CD4-positive, alpha-beta T cell treated with Interleukin-10 for 1 hour (primary cell): ENCODE measurements at places on chromosomes 3 and 15.

- peak; percentile 14 for DNase-seq
Observed at GRCh38 chr15:64355348-64355943, 527 bp downstream of the CSNK1G1 start.

- peak; percentile 41 for DNase-seq
Observed at GRCh38 chr3:136078421-136079364, 113.2 kb downstream of the PPP2R3A start.

DNA sequence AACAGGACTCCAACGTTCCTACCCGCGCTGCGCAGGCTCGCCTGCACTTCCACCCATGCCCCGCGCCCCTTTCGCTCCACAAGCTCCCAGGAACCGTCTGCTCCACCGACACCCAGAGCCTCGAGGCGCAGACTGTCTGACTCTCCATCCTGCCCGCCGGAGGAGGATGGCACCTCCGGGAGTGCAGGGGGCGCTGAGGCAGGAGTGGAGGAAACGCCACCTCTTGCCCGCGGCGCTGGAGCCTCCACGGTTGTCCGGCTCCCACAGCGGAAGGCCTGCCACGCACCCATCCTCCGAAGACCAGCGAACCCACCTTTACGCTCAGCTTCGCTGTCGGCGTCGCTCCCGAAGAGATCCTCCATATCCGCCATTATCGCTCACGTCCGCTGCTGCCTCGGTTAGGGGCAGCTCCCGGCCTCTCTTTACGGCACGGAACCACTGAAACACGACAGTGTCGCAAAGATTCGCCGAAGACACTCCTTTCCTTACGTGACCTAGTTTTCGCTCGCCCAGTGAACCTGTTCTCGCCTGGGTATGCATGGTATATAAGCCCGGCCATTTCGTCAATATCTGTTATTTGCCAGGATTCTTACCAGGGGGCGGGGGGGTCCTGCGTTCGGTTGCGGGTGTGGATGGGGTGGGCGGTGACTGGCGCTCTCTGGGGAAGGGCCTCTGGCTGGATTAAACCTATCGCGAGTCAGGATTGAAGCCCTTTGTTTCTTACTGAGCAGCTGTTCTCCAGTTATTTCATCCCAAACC is at the start of gene LEO1:
LEO1 (minus strand) TSS at position 404 of the 759 bp plus-strand sequence; CDS start at position 371, 33 bp downstream.
- DNase-seq: peak; percentile 95

- no peak for DNase-seq
Observed at GRCh38 chr3:42216302-42216701, 49.7 kb downstream of the CCK start.

DNA sequence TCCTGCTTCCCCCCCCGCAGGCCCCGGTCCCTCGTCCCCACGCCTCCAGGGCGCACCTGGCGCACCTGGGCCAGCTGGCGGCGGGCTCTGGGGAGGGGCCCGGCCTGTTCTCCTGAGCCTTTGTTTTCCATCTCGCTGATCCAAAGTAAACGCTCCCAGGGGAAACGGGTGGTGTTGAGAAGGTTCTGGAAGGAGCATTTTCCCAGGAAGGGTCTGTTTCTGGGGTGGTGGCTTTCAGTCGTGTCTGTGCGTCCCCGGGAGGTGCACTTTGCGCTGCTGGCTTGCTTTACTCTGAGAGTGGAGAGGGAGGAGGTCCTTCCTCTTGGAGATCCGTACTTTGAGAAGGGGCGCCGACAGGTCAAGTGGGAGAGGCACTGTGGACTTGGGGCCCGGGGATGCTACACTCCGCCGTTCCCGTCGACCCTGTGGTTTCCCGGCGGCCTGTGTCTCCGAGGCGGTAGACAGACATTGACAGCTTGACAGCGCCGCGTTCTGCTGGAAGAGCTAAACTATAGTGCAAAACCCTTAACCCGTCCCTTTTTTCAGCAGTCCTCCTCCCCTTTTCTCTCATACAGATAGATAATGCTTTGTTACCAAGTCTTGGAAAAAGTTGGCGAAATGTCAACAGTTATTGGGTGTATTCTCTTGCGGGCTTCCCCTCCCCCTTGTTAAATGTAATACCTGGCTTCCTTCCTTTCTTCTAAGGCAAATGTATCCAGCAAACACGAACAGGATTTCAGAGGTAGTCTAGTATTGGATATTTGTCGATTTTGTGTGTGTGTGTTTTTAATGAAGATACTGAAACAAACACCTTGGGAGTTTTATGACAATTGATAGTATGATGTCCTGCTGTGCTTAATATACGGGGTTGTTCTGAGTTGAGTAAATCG is 6.5 kb downstream of the TPM1 start:
- DNase-seq: peak; percentile 34

- no peak for DNase-seq
Observed at GRCh38 chr15:40314723-40315276, 7.1 kb upstream of the PLCB2 start.

DNA sequence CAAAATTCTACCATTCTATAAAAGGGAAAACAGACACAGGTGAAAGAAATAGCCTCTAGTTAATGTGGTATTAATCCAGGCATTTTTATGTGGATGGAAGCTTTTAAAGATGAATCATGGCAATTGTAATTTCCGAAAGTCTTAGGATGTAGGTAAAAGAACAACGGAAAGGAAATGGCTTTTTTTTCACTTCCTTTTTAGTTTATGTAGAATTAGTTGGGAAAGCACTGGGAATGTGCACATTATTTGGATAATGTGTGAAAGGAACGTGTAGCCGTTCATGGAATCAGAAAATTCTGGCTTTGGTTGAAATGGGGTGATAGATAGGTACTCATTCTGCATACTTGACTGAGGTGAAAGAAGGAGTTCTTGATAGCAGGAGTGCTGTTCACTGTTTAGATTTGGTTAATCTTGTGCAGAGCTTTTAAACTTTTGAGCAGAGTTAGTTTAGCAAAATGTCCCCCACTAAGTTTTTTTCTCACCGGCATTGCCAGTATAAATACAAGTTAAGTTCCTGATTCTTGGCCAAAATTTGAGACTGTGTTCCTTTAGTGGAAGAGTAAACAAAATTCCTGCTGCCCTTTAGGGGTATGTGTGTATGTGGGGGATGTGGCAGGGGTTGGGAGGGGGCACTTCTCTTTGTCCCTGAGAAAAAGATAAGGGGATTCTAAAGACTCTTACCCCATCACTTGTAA is 20.2 kb upstream of the UTS2B start:
- no peak for DNase-seq

GRCh38 chr3:27688053-27688452 is 34.1 kb downstream of the EOMES start:
- DNase-seq: no peak

DNA sequence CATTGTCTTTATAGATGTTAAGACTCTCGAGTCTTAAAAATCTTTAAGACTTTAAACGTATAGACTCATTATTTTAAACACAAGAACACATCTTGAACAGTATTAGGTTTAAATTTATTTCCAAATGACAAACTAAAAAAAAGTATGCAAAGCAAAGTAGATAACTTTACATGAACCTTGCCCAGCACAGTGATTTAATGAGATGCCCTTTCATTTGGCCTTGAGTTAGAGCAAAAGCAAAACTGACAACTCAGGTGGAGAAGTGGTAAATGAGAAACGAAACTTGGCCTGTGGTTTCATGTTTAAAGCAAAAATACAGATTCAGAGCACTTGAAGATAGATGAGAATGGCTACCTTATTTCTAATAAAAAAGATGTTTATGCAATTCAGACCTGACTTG is 8.6 kb downstream of the GPR15 start:
- DNase-seq: peak; percentile 50

- no peak for DNase-seq
Observed at GRCh38 chr3:177554895-177555759, 357.8 kb upstream of the TBL1XR1 start.

DNA sequence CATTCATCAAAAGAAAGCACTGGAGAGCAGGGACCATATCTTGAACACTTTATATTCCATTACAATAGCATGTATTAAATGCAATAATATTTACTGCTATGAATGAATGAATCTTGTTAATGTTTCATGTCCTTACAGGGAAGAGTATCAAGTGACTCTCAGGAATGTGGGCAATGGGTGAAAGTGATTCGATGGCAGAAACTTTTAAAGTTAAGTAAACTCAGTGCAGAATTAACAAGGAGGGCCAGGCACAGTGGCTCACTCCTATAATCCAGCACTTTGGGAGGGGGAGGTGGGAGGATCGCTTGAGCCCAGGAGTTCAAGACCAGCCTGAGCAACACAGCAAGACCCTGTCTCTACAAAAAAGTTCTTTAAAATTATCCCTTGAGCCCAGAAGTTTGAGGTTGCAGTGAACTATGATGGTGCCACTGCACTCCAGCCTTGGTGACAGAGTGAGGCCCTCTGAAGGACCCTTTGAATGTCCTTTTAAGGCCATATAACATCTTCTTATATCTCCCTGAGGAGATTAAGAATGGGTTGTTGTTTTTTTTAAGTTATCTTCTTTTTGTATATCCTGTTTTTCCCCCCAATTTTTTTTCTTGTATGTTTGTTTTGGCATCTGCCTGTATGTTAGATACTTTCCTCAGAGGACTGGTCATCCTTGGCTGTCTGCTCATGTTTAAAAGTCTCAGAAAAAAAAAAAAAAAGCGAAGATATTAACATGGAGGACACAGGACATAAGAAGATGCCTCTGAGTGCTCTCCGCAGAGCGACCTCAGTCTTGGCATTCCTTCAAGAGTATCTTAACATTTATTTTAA is 9.6 kb upstream of the FSIP1 start:
- no peak for DNase-seq

- DNase-seq: no peak
Observed at GRCh38 chr15:66302489-66303278, 9.3 kb downstream of the DIS3L start.

DNA sequence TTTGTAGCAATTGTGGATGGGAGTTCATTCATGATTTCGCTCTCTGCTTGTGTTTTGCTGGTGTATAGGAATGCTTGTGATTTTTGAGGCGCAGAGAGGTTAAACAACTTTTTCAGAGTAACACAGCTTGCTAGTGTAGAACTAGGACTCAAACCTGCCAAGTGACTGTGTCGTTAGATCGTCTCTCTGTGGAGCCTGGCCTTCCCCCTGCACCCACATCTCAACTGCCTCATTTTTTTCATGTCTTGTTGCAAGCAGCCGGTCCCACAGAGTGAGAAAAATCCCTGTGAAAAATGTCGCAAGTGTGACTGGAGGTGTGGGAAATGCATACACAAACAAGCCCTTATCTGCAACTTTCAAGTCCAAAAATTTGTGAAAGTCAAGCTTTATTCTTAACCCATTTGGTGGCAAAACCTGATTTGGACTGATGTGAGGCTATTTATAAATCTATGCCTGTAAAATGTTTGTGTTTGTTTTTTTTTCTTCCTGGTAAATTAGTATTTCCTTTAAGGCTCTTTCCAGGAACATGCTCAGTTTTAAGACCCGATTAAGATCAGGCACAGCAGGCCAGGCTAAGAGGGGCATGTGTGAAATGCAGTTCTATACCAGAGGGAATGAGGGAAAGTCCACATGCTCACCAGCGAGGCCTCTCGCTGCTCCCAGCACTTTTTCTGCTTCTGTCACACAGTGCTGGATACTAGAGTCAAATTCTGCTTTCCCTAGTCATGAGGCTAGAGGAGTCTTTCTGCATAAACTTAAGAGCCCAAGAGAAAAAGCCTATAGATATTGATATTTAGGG is 25.8 kb downstream of the ST6GAL1 start:
- peak; percentile 16 for DNase-seq

DNA sequence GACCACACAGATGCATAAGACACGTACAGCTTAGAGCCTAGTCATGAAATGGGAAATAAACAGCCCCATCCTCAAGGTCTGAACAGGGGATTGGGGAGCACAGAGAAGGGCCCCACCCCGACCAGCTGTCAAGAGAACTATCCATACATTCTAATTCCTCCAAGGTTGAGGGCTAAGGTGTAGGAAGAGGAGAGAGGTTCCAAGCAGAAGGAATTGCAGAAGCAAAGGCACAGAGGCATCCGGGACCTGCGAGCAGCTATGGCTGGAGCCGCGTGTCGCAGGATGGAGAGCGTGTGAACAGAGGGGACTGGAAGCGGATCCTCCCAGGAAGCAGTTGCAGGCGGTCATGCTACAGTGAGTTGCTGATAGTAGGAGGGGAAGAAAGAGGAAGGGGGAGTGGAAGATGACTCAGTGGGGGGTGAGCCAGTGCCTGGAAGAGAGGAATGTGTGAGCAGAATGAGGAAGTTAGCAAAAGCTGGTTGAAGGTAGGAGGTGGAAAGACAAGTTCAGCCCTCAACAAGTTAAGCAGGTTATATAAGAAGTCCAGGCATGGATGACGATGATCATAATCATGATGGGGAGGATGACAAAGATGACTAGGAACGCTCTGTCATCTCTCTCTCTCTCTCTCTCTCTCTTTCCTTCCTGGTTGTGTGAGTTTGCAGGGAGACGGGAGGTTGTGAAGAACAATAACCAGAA is 89.7 kb downstream of the LIPC start:
- DNase-seq: no peak

GRCh38 chr15:83365370-83365938 is 81.0 kb upstream of the BNC1 start:
- DNase-seq: no peak

DNA sequence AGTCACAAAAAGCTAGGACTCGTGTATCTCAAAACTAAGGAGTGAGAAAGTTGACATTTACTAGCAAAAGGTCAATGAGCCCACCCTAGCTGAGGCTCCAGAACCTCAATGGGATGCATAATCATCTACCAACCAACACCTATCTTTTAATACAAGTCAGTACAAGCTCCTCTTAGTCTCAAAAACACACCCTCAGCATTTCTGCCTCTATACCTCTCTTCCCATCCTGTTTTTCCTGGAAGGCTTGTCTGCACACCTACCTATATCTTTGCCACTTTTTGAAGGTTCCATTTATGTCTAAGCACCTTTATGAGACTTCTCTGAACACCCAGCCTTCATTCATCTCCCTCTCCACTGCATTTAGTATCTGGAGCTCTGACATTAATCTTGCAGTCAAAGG is 10.0 kb downstream of the WWTR1 start:
- no peak for DNase-seq

GRCh38 chr3:141050576-141051442 is at the start of gene SPSB4:
Gene SPSB4 (plus strand): TSS chr3:141051347. CDS start chr3:141066105, 14,758 bp downstream.
- DNase-seq: no peak

- DNase-seq: peak; percentile 1
Observed at GRCh38 chr3:174439331-174440252, 419.5 kb upstream of the NAALADL2 start.

- no peak for DNase-seq
Observed at GRCh38 chr3:45187694-45188141, 38.4 kb downstream of the TMEM158 start.

- DNase-seq: no peak
Observed at GRCh38 chr3:171953301-171954022, 85.9 kb upstream of the FNDC3B start.

DNA sequence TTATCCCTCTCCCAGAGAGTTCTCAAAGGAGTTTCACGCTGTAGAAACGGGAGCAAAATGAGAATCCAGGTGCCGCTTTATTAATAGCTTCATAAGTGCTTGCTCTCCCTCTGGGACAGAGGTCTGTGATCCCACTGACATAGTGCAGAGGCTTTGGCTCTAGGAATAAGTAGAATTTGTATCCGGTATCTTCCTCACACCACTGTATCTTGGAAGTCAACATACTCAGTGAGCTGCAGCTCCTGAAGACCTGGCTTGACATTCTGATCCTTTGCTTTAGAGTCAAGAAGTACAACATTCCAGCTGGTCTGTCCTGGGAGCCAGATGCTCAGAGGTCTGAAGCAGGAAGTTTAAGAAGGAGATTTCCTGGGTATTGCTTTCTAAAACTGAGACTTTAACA is 323.0 kb downstream of the LPP start:
- DNase-seq: no peak
